Right cardiac atrium (tissue), 5 donors: ENCODE measurements at places on chromosomes 7 and 10. TPM values are rescaled to one million over a fixed set of nuclear protein-coding genes. Genes with fewer than 3 reads are reported as not detected.

DNA sequence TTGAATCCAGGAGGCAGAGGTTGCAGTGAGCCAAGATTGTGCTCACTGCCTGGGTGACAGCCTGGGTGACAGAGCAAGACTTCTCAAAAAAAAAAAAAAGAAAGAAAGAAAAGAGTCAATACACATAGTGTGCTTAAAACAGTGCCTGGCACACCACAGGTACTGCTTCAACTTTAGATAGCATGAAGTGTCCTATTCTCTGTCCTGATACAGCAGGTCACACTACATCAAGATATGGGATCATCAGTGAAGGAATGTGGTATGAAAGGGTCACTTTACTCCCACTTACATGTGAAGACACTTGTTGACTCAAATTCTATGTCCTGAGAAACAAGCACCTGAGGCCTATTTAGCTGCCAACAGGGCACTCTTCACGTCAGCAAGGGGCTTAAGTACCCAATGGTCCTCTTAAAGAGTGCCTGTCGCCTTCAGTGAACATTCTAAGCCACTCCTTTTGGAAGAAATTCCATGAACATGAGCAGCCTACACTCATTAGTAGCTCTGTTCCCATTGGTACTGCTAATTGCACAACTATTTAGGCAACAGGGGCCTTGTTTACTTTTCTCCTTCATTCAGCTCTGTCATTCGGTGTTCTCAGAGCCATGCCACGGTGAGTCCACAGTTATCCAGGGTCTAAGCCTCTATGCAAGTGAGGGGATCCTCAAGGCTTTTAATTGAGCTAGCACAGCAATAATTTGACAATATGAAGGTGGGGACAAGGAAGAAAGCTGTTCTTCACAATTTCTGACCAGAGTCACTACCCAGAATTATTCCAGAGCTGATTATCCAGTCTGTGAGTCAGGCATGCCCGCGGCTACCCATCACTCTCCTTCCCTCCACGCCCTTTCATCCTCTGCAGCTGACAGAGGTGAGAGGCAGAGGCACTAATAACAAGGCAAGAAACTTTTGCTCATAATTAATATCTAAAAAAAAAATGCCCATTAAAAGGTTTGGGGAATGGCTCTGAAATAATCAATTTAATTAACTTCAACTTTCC lies 56.6 kb upstream of the PTN start:
- DNase-seq: no peak

LRIT2 gene
- not detected for total RNA-seq

DNA sequence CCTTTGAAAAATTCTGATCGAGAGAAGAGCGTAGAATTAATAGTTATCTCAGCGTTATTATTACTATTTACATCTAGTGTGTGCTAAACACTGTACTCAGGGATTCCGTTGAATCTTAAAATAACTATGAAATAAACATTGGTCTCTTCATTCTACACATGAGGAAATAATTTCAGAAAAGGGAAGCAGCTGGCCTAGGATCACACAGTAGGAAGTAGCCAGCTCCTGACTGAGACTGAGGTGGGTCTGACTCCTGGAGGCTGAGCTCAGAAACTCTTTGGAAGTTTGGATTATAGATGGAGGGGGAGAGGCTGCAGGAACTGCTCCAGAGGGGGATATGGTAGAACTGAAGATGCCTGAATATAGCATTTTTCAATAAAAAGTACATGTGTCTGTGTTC lies 183.9 kb upstream of the WDR11 start:
- DNase-seq: no peak

MYOZ1 gene
- total RNA-seq: 30.7 TPM

GRCh38 chr10:55631071-55631654 lies 729.9 kb downstream of the ZWINT start:
- peak; percentile 84 for DNase-seq

GRCh38 chr7:144445590-144445989 lies 42.1 kb upstream of the NOBOX start:
- no peak for DNase-seq

DNA sequence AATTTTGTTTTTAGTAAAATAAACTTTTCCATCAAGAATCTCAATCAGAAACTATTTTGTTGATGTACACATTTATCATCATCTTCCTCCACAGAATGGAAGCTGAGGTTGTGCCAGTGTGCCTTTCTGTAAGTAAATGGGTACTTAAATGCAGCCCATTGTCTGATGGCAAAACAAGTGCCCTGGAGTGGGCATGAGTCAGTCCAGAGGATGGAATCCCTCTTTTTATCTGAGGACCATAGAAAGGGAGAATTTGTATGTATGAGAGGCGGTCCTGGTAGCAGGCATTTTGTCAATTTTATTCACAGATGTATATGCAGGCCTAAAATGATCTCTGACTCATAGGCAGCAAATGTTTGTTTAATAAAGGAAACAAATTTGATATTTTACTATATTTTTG lies 102.1 kb upstream of the MAGI2 start:
- DNase-seq: no peak

- DNase-seq: no peak
Measured at GRCh38 chr10:120394446-120394845, 62.6 kb upstream of the PLPP4 start.

DNA sequence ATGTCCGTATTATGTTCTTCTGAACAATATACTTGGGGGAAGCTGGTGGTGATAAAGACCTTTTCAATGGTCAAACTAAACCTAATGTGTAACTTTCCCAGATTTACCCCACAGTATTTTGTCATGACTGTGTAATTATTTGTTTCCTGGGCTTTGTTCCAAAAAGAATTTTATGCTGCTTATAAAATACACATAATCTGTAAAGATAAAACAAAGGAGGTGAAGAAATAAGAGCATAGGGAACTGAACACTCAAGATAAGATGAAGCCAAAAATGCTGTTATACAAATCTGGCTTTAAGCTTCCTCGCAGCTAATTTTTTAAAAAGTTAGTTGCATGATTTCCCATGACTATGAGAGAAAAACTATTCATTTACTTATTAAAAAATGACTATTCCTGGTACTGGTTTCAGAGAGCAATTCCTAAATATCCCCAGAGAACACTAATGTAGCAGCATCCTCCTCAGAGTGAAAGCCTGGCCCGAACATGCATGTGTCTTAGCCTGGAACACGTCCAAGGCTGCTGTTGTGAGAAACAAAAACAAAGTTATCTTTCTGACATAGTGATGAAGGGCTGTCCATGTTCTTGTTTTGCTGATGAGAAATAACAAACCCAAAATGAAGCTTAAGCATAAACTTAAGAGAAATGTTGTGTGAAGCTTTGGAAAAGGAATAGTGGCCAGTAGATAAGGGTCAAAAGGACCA lies 33.9 kb downstream of the MALSU1 start:
- peak; percentile 64 for DNase-seq

- no peak for DNase-seq
Measured at GRCh38 chr10:120818301-120818700, 32.9 kb upstream of the WDR11 start.

GRCh38 chr7:142161921-142162320 lies 50.4 kb downstream of the MGAM2 start:
- no peak for DNase-seq

DNA sequence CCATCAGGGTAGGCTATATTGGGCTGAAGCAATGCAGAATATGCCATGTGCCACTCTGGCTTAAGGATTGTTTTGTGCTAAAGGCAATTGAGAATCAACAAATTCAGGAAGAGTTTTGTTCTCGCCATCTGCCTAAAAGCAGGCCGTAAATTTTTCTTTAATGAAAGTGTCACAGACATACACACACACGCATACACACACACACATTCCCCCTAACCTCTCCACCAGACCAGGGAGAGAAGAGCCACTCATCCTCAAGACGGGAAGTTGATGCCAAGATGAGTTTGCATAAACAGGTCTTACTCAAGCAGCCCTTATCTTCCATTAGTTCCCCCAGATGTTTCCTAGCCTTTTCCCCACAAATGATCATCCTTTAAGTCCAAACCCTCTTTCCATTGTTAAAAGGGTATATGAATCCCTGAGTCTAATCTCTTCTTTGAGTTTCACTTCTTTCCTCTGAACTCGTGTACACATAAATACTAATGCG lies 59.6 kb upstream of the TRIM24 start:
- DNase-seq: no peak

- DNase-seq: no peak
Measured at GRCh38 chr7:82318786-82319185, 124.8 kb downstream of the CACNA2D1 start.

- DNase-seq: no peak
Measured at GRCh38 chr7:3159445-3159844, 115.8 kb upstream of the CARD11 start.

GRCh38 chr10:63391812-63392211 lies 74.0 kb downstream of the JMJD1C start:
- no peak for DNase-seq

DNA sequence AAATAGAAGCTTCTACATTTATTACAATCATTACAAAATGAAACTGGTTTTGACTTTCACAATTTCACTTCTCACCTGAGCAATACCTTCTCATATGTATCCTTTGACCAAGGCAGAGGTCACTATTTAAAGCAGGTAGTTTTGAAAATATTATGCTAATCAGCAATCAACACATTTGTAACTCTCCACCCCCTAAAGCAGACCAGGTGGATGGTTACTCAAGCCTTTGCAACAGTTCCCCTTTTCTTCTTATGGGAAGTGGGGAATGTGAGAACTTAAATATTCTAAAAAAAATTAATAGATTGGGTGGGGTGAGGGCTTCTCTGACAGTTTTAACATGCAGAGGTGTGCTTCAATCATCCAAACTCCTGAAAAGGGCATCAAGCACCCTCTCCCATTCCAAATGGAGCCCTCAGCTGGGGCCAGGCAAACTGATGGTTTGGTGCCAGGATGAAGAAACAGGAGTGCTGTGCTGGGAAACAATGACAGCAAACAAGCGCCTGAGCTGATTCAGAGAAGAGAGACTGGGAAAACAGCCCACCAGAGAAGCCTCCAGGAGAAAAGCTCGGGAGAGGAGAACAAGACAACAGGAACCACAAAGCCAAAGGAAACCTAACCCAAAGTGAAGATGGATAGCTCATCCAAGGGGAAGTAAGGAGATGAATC lies 17.1 kb downstream of the RAPGEF5 start:
- DNase-seq: no peak

EFCAB10 gene
- not detected for total RNA-seq

- DNase-seq: peak; percentile 72
Measured at GRCh38 chr10:126905776-126906703, 812 bp downstream of the DOCK1 start.

GRCh38 chr10:125156196-125156595 lies 4.2 kb downstream of the CTBP2 start:
- no peak for DNase-seq
